ENCODE measurements at places on chromosomes 12 and 14. TPM values are rescaled to one million over a fixed set of nuclear protein-coding genes. Genes with fewer than 3 reads are reported as not detected.

PYM1 gene
- total RNA-seq: 38.1 TPM

RASSF8 gene
- total RNA-seq: 130 TPM

KCNH3 gene
- total RNA-seq: under 0.01 TPM

OAS1 gene
- 0.75 TPM for total RNA-seq

STYK1 gene
- 0.40 TPM for total RNA-seq

BICD1 gene
- 18.4 TPM for total RNA-seq

GLIPR1 gene
- 150 TPM for total RNA-seq

SPIC gene
- total RNA-seq: not detected

C12orf50 gene
- 0.13 TPM for total RNA-seq

MIP gene
- total RNA-seq: not detected

NANOG gene
- total RNA-seq: not detected

DBX2 gene
- not detected for total RNA-seq
